ENCODE measurements at places on chromosomes 7 and 10. TPM values are rescaled to one million over a fixed set of nuclear protein-coding genes. Genes with fewer than 3 reads are reported as not detected.

GRCh38 chr10:91924212-91925021, 847 bp downstream of the BTAF1 start:
- peak; percentile 25 for DNase-seq

GRCh38 chr7:143361552-143362130, 872 bp downstream of the FAM131B start:
- no peak for DNase-seq

DNA sequence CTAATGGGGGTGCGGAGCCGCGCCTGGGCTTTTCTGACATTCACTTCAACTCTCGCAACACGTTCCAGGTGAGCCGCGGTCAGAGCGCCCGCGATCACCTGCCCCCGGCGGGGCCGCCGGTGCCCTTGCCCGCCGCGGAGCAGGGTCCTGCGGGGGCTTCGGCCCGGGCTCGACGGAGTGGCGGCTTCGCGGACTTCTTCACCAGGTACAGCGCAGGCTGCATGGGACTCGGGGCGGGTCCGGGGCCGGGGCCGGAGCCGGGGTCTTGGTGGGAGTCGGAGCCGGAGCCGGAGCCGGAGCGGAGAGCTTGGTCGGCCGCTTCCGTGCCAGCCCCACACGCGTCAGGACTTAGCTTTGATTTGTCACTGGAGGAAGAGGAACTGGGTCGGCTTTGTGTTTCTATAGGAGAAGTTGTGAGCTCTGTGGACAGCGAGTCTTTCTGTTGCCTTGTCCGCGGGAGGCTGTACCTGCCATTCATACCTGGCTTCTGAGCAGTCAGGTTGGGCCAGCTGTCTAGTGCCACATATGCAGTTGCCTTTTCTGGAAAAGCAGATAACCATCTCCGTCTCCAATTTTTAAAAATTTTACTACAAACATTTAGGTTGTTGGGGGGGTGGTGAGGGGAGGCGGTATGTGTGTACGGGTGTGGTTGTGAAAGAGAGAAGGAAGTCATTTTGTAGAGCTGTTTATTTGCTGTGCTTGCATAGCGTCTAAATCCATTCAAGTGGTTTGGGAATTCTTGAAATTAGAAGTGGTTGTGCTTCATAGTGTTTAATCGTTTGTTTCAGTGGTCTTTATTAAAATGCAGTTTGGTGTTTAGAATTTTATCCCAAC, 1.3 kb downstream of the TBC1D12 start:
- peak; percentile 81 for DNase-seq

DNA sequence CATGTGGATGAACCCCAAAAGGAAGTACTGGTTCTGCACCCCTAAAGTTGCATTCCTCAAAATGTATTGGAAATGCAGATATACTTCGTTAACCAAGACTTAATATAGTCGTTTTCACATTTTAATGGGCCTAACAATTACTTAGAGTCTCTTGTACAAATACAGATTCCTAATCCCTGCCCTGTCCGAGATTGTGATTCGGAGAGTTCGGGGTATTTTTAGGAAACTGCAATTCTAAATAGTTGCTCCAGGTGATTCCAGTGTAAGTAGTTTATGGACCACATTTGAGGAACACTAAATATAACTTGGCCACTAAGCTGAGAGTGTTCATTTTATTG, 830 bp downstream of the TRUB1 start:
- DNase-seq, result no peak

- DNase-seq, result no peak
These were observed 823.5 kb downstream of the GRID1 start for GRCh38 chr10:85542936-85543730.

GRCh38 chr7:30072735-30073134, 44.5 kb downstream of the PLEKHA8 start:
- DNase-seq, result no peak

DNA sequence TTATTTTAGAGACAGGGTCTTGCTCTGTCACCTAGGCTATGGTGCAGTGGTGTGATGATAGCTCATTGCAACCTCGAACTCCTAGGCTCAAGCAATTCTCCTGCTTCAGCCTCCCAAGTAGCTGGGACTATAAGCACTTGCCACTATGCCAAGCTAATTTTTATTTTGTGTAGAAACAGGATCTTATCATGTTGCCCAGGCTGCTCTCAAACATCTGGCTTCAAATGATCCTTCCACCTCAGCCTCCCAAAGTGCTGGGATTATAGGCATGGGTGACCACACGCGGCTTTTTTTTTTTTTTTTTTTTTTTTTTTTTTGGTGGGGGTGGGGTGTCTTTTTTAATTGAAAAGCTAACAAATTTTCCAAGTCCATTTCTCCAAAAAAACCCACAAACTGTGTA, 18.4 kb downstream of the HPS6 start:
- DNase-seq, result no peak

- no peak for DNase-seq
These were observed 14.8 kb upstream of the MTURN start for GRCh38 chr7:30119890-30120577.

GRCh38 chr10:51707821-51708424, 8.5 kb upstream of the CSTF2T start:
- DNase-seq, result no peak

- DNase-seq, result no peak
These were observed 40.3 kb downstream of the ARHGAP22 start for GRCh38 chr10:48564466-48565160.

DNA sequence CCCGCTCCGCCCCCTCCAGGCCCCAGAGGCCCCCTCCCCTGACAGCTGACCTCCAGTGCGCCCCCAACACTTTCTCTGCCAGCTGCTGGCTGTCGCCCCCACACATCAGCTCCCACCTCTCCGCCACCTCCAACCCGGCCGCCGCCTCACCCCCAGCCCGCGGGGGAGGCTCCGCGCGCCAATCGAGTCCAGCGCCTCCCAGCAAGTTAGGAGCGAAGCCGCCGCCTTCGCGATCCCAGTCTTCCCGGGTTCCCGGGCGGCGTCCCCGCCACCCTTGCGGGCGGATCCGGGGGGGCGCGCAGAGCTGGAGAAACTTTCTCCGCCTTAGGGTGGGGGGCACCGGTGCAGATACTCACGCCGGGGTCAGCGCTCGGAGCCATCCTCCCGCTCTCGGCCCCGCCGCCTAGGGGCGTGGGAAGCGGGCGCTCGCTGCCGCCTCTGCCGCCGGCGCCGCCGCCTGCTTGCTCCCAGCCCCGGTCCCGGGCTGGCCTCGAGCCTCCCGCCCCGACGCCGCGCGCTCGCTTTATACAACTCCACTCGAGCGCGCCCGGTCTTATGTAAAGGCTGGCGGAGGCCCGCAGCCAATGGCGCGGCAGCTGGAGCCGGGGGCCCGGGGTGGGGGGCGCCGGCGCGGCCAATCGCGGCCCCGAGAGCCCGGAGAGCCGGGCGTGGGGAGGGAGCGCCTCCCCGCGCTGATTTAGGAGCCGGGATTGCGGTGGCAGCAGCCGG, at the start of gene CRTAC1:
Gene CRTAC1, minus strand, starts transcription at position 529 of the 729 bp plus-strand sequence. Its CDS starts 149 bp downstream, at position 380.
- no peak for DNase-seq

- no peak for DNase-seq
These were observed 145.1 kb upstream of the PCBD1 start for GRCh38 chr10:71033396-71033980.

DNA sequence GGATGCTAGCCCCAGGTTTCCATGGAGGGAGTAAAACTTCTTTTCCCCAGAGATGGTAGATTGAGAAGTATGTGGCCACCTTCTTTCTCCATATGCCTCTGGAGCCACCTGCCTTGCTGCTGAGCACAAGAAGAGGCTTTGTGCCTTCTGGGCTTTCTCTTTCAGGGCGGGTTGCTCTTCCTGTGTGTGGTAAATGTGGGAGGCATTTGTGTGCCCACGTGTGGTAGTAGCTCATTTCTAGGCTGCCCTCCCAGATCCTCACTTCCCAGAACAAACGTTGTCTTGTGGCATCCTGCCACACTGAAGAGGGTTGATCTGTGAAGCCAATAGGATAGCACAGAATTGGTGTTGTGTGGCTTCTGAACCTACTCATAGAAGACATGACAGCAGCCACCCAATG, 342.0 kb upstream of the PODXL start:
- DNase-seq, result peak; percentile 89

GRCh38 chr7:157312941-157313340, 23.9 kb upstream of the DNAJB6 start:
- no peak for DNase-seq

DNA sequence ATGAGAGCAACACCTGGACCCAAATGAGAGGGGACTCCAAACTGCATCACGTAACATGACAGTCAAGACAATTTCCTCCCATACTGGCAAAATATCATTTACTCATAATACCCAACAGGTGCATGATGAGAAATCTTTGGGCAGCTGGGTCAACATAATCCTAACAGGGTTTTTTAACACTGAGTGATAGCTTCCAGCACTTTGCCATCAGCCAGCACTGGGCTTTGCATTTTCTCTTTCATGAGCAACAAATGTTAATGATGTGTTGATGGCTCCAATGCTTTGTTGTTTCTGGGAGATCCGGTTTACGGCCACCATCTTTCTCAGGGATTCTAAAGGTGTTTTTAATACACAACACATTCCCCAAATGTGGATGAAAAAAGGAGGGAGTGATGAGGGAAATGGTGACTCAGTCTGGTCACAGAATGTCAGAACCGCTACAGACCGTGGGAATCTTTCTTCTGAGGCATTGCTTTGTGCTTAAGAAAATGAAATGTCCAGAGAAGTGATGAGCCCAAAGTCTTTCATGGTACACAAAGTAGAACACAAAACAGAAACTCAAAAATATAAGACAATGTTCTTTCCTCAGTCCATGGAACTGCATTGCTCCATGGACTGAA, 705.7 kb upstream of the IGFBP3 start:
- DNase-seq, result peak; percentile 76

DNA sequence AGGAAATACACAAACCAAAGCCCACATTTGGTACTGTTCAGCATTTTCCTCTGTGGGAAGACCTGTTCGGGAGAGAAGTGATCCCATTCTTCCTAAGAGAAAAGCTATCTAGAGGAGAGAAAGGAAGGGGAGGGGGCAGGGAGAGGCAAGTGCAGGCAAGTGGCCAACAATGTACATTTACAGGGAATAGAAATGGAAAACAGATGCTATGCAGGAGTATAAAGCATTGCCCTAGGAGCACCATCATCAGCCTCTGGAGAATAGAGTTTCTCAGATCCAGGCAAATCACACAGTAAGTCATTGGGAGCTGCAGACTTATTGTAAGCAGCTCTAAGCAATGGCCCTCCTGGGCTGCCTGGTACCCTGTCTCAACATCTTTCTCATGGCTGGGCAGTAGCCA, 424.4 kb upstream of the AUTS2 start:
- peak; percentile 34 for DNase-seq

DNA sequence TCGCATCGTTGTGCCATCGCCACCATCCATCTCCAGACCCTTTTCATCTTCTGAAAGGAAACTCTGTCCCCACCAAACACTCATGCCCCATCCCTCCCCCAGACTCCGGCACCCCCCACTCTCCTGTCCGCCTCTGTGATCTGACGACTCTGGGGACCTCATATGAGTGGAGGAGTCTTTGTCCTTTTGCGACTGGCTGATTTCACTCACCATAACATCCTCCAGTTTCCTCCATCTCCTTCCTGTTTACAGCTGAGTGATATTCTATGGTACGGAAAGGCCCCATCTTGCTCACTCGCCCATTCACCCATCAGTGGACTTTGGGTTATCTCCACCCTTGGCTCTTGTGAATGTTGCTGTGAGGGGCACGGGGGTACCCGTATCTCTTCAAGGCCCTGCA, 11.8 kb upstream of the INSIG1 start:
- no peak for DNase-seq

- no peak for DNase-seq
These were observed 3.2 kb downstream of the FIS1 start for GRCh38 chr7:101241443-101242349.

DNA sequence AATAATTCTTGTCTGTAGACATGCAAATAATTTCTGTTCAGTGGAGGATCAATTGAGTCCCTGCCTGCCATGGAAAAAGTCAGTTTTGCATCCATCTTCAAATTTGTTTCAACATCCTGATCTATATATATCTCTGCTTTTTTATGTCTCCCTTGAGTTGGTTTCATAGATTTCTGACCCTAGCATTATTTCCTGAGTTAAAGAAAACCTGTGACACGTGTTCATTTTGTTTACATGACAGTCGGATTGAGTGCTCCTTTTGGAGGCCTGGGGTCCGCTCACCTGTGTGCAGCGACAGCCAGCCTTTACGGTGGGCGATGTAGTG, 674 bp downstream of the MRPS24 start:
- no peak for DNase-seq

GRCh38 chr10:14345262-14345661, 14.5 kb upstream of the FRMD4A start:
- DNase-seq, result no peak

- no peak for DNase-seq
These were observed 886.4 kb upstream of the LRRN3 start for GRCh38 chr7:110204527-110204926.

The CPN1 gene
- total RNA-seq, result not detected

The ELOVL3 gene
- total RNA-seq, result 0.17 TPM

The FFAR4 gene
- total RNA-seq, result not detected

The NODAL gene
- total RNA-seq, result not detected

The PRKCQ gene
- total RNA-seq, result 0.10 TPM

The ADAM12 gene
- 43.4 TPM for total RNA-seq

The SNX13 gene
- total RNA-seq, result 18.5 TPM

The GPR15LG gene
- not detected for total RNA-seq

The EBF3 gene
- total RNA-seq, result not detected

The ASNS gene
- total RNA-seq, result 15.3 TPM

The UBE2D4 gene
- 23.5 TPM for total RNA-seq

The NUTM2B gene
- total RNA-seq, result 0.32 TPM

The SEC31B gene
- total RNA-seq, result 0.34 TPM

The FAM180A gene
- total RNA-seq, result 3.4 TPM

The PAX2 gene
- not detected for total RNA-seq

The TRPV5 gene
- total RNA-seq, result not detected

The ECD gene
- 34.5 TPM for total RNA-seq

Measured in M059J (cell line).